Inflammatory macrophage treated with lipopolysaccharide for 4 hours (primary cell): ENCODE measurements at places on chromosomes 4 and X.
A peak's percentile ranks its signal among the peaks of the same experiment; 100 is the strongest.

DNA sequence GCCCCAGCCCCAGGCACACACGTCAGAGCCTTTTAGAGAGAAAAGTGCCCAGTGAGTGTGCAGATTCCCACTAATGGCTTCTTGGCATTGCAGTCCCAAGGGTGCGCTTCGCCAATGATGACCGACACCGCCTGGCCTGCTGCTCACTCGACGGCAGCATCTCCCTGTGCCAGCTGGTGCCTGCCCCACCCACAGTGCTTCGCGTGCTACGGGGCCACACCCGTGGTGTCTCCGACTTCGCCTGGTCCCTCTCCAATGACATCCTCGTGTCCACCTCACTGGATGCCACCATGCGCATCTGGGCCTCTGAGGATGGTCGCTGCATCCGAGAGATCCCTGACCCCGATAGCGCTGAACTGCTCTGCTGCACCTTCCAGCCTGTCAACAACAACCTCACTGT is 2.9 kb downstream of the WDR13 start:
- no peak for DNase-seq

GRCh38 chr4:174365018-174365587 is 81.4 kb downstream of the CEP44 start:
- DNase-seq, result peak; percentile 62

- DNase-seq, result no peak
These were observed 3.6 kb upstream of the GATA1 start for GRCh38 chrX:48782795-48783194.

- no peak for DNase-seq
These were observed 17.6 kb downstream of the G3BP2 start for GRCh38 chr4:75655562-75655961.

- no peak for DNase-seq
These were observed 171.9 kb downstream of the MAD2L1 start for GRCh38 chr4:119894650-119895208.

GRCh38 chr4:124904723-124905388 is 192.3 kb upstream of the ANKRD50 start:
- DNase-seq, result no peak

GRCh38 chr4:165207016-165207430 is 338 bp upstream of the KLHL2 start:
- DNase-seq, result no peak

DNA sequence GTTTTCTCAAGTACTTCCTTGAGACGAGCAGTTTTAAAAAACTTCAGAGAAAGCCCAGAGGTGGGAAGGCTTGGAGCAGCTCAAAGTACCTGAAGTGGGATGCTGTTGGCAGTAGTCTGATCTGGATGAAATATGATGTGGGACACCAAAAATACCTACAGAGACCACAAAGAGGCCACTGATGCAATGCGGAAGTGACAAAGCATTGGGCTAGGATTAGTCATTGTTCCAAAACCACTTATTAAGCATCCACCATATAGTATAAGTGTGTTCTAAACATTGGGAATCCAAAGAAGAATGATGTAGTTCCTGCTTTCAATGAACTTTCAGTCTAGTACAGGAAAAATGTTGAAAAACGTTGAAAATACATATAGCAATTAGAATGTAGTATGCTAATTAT is 386.1 kb upstream of the CNKSR2 start:
- DNase-seq, result no peak

DNA sequence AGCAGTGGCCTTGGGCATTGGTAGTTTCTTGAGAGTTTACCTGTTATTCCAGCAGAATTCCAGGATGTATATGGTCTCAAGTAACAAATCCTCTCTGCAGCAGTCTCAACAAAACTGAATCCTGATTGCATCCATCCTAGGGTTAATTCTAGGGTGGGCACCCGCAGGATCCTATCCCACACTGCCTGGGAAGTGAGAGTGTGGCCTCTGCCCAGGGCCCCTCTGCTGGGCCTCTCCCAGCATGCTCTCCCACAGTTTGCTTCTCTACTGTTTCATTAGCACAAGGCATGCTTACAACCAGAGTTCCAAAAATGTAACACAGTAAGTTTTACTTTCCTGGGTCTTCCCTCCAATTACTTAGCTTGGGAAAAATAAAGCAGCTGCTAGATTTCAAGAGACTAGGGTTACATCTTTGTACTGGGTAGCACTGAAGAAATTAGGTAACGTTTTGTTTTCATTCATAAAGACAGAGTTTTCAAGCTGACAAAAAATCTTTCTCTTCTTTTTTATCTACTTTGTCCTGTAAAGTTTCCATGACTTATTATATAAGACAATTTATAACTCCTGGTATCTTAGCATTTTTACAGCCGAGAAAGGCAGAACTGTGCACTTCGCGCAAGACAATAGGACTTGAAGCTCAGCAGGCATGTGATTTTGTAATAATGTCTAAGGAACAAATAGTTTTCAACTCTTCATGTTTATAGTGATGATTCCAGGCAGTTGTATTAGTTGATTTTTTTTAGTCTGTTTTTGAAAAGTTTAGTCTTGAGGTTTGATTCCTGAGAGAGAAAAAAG is 131.2 kb upstream of the PCDH18 start:
- no peak for DNase-seq

DNA sequence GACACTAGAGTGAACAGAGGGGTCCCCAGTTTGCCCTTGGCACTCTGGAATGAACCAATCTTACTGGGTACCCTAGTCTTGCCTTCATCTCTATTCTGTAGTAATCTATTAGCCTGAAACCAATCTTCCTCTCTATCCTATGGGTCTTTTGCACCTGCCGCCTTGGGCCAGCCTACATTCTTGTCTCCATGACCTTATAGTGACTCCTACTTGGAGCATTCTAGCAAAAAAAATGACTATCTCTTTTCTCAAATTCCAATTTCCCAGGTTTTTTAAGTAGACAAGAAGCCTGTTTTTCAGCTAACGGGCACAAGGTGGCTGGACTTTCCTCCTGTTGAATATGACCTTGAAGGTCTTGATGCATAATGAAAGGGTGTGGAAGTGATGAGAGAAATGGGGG is 568.7 kb downstream of the TRAM1L1 start:
- DNase-seq, result no peak
